ENCODE measurements at places on chromosomes 6 and 20.

DNA sequence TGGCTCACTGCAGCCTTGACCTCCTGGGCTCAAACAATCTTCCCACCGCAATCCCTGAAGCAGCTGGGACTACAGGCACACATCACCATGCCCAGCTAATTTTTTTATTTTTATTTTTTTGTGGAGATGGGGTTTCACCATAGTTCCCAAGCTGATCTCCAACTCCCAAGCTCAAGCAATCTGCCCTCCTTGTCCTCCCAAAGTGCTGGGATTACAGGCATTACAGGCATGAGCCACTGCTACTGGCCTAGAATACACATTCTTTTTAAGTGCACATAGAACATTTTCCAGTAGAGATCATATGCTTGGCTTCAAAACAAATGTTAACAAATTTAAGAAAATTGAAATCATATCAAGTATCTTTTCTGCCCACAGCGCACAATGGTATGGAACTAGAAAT is 176.8 kb upstream of the MARCKS start:
- no peak for DNase-seq

DNA sequence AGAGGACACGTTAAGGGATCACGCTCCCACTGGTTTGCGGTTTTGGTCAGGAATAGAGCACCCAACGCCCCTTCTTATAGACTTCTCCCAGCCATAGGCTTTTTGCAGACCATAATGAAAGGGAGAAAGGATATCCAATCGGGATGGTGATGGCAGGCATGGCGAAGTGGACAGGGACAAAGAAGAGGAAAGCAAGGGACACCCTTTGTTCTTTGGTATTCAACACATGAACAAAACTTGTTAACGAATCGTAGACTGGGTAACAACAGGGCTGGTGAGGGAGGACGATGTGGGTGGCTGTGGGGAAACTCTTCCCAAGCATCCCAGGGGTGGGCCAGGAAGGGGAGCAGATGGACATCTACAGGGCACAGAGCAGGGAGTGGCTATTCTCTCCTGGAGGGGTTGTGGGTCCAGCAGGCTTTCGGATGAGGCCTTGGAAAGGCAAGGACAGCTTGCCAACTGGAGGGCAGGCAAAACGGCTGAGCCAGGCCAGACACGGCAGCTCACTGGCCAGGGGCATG is 1.4 kb upstream of the HSP90AB1 start:
- DNase-seq, result no peak

- DNase-seq, result peak; percentile 42
These were observed 3.3 kb upstream of the STMND1 start for GRCh38 chr6:17098538-17098937.

GRCh38 chr6:82022614-82023129 is 224.9 kb downstream of the IBTK start:
- DNase-seq, result peak; percentile 83

GRCh38 chr6:151205721-151206600 is 33.8 kb upstream of the AKAP12 start:
- DNase-seq, result no peak

GRCh38 chr6:7999201-7999600 is 65.0 kb downstream of the BLOC1S5 start:
- DNase-seq, result no peak

- DNase-seq, result no peak
These were observed 71.9 kb upstream of the CNR1 start for GRCh38 chr6:88238065-88238464.

- no peak for DNase-seq
These were observed 460.2 kb upstream of the CDH4 start for GRCh38 chr20:60791823-60792222.

DNA sequence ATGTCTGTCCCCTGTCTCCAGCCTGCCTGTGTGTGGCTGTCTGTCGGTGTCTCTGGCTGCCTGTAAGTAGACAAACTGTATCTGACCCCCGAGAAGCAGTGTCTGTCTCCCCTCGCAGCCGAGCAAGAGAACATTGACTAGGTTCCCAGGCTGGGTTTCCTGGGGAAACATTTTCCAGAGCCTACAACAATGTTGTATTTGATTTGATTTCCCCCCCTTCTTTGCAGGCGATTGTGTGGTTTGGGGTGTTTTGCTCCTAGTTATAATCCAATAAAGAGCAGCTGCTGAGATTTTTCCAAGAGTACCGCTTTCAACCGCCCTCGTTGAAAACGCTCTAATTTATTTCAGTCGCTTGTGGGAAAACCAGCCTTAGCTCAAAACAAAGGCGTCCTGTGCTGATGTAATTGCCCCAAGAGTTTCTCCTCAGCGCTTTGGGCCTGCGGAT is 92.6 kb downstream of the CDC5L start:
- DNase-seq, result peak; percentile 48

- DNase-seq, result no peak
These were observed 66.8 kb upstream of the AFDN start for GRCh38 chr6:167759912-167760311.
